ENCODE measurements at places on chromosomes 5 and 9.

- no peak for DNase-seq
Measured at GRCh38 chr5:87411586-87411972, 1.2 kb downstream of the CCNH start.

DNA sequence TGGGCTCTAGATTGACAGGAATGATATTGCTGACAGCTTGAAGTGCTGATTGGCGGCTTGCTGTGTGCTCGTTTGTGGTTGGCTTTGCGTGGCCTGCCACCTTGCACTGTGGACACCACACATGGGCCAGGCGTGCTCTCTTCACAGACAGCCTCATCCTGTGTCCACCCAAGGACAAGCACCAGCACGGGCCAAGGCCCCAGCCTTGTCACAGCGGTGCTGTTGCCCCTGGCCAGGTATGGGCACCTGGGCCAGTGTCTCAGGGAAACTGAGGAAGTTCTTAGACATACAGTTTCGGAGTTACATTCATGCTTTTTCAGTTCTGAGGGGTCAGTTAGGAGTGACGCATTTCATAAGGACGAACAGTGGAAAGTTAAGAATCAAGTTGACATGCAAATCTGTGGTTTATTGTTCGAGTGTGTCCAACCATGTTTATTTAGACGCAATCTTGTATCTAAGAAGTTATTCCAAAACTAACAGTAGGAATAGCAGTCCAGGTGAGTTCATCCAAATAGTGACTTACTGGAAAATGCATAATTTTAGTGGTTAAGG is 125.9 kb downstream of the EHMT1 start:
- DNase-seq = no peak

GRCh38 chr9:81628897-81629296 is 60.5 kb downstream of the TLE1 start:
- no peak for DNase-seq

DNA sequence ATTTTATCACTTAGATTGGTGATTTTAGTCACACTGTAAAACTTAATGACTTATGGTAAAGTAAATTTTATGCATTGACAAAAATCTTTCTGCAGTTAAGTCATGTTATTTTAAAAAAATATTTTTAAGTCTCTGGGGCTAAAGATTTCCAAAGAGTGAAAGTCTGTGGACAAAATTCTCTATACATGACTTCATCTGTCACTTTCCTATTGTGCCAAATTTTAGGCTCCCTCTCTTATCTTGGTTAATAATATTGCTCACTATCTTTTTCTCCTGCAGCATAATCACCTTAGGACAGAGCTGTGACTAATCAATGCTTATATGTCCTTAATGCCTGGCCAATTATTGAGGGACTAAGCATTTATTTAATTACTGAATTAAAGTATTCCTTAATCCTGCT is 15.2 kb downstream of the LURAP1L start:
- no peak for DNase-seq

DNA sequence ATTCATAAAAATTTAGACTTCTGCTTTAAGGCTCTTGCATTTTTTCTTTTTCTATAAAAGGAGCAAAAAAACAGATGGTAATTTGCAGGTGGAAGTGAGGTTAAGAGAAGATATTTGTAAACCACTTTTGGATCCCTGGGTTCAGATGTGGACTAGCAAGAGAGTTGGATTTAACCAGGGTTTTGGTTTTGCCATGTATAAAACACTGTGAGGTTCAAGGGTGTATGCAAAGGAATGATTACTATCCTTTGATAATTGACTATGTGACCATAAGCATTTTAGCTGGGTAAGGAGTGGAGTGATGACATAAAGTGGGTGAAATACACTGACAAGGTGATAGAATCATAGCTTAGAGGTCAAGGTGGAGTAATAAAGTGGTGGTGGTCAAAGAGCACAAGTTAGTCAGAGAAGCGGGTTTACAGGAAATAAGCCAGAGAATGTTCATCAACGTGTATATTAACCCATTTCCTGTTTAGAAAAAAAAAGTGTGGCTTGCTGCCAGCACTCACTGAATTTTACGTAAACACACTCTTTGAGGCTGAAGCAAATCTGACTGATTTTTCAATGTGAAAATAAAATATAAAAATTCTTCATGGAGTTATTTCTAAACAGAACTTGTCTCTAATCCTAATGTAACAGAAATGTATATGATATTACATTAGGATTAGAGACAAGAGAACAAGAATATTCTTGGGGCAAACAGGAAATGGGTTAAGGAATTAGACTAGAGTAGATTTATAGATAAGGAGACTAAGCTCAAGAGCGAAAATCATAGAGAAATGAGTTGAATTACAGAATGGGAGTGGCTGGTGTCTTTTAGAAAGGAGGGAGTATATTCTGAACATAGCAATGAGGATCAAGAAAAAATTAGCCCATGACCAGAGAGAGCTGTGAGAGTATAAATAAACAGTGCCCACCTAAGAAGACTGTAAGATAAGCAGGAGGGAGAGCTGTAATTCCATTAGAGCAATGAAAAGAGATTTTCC is 74.5 kb downstream of the CDKN2A start:
- no peak for DNase-seq

DNA sequence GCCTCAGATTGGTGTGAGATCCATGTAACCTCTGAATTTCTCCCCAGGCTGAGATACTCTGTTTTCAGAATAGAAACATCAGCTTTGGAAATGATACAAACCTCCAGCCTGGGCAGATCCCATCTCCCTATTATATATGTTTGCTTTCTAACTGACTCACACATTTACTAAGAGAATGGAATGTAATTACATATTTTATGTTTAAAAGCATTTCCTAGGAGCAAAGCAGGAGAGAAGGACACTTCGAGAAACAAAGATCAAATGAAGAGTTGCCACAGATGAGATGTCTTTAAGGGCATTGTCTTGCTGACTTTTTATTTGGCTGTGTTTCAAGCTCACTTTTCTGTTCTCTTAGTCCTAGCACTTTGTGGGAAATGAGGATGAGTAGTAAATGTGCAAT is 96.3 kb downstream of the CDH18 start:
- DNase-seq = no peak

DNA sequence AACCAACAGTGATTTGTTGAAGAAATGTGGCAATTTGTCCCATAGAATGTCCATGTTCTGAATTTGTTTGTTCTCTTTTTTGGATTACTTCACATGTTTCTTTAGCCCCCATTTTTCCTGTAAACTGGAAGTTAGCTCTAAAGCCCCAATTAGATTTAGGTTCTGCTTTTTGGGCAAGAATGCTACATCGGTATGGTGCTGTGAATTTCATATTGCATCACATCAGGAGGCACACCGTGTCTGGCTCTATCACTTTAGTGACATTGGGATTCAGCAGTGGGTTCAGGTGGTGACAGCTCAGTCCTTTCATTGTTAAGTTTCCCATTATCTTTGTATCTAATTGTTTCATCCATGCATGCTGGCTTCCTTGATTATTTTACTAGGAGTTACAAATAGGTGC is 27.9 kb downstream of the ADGRV1 start:
- DNase-seq = no peak

DNA sequence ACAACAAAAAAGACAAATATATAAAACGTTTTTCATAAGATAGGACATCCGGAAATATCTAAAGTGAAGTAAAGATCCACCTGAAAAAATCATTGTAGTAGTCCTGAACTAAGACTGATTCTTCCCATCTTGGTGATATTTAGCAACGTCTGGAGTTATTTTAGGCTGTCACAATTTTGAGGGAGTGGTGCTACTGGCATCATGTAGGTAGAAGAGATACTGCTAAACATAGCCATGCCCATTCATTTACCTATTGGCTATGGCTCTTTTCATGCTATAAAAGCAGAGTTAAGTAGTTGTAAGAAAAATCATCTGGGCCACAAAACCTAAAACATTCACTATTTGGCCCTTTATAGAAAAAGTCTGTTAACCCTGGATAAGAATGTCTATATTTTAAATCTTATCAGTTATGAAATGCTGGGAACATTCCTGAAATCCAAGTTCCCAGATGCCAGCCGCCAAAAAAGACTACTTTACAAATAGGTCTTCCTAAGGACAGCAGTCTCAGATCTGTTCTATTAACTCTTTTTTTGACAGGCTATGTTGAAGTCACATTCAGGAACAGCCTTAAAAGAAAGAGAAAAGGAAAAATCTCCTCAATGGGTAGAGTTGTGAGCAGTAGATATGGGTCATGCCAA is 27.0 kb downstream of the RAPGEF6 start:
- no peak for DNase-seq

- no peak for DNase-seq
Measured at GRCh38 chr5:151597749-151598148, 6.6 kb upstream of the FAT2 start.

DNA sequence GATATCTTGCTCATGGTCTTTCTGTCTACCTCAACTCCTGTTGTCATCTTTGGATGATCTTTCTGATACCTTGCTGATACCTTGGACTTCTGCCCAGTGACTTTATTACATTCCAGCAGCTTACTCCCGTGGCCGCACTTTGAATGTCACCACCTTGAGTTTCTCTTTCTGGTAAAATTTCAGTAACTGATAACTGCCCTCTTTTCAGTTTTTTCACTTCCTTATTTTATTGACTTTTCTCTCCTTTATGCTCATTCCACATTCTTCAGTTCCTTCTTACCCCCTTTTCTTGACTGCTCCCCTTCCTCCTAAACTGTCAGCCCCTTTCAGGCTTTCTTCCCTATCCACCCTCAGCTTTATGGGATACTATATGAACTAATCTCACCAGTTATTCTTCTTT is 7.0 kb upstream of the FBXO4 start:
- DNase-seq = no peak

DNA sequence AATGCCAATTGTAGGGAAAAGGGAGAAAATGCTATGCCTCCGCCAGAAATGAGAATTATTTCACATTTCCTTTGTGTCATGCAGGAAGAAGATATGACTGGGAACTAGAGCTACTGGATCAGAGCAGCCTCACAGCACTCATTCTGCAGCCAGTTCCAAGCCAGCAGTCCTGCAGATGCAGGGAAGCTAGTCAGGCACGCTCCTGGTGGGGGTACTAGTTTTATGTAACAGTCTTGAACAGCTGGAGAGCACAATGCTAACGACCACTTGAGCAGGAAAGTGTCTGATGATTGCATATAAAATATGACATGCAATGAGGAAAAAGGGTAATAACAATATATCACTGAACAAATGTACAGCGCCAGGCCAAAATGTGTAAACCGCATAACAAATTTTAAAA is 21.7 kb downstream of the CDH10 start:
- DNase-seq = no peak

DNA sequence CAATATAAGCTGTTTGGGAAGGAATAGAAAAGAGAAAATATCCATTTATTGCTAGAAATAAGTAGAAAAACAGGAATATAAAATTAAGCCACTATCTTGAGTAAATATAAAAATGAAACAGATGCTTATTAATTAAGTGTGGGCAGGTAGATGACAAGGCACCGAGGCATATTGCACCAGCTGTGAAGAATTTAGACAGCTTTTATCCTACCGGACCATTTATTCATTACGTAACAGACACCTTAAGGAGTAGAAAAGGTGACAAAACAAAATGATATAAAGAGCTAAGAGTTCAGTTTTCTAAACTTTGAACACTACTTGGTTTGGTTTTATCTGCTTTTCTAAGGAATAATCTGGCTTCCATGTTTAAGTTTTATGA is 404.1 kb downstream of the PTPRD start:
- DNase-seq = no peak

- no peak for DNase-seq
Measured at GRCh38 chr9:79719989-79720388, 148.2 kb downstream of the TLE4 start.

GRCh38 chr5:368183-369084 is 46.9 kb downstream of the AHRR start:
- DNase-seq = no peak

DNA sequence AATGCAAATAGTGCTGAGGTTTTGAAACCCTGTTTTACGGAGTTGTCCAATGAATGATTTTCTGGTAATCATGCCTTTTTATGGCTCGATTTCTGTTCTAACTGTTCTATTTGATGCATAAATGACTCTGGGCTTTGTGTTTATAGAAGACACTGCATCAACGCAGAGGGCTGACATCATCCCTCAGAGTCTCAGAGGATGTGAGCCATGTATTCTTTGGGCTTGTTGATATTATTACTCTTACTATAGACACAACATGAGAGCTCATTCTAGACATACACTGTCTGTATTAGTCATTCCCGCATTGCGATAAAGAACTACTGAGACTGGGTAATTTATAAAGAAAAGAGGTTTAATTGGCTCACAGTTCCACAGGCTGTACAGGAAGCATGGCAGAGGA is 31.6 kb downstream of the CDH6 start:
- DNase-seq = no peak

- no peak for DNase-seq
Measured at GRCh38 chr5:32880796-32881195, 169.7 kb downstream of the NPR3 start.

- DNase-seq = peak; percentile 8
Measured at GRCh38 chr5:73596705-73597328, 29.2 kb upstream of the ARHGEF28 start.

DNA sequence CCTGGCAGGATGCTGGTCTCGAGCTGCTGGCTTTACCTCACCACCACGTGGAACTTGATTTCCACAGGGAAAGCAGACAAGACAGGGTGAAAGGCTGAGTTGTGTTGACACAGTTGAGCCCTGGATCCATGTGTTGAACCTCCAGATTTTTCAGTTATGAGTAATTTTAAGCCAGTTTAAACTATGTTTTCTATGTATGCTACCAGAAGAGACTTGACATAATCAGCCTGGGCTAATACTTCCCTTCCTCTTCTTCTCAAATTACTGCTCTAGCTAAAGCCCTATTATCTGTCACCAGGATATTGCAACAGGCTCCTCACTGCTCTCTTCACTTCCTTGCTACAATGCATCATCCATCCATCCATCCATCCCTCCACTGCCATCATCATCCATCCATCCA is 12.0 kb upstream of the PHYKPL start:
- no peak for DNase-seq

GRCh38 chr9:135303280-135303647 is 176.3 kb upstream of the PPP1R26 start:
- DNase-seq = no peak

DNA sequence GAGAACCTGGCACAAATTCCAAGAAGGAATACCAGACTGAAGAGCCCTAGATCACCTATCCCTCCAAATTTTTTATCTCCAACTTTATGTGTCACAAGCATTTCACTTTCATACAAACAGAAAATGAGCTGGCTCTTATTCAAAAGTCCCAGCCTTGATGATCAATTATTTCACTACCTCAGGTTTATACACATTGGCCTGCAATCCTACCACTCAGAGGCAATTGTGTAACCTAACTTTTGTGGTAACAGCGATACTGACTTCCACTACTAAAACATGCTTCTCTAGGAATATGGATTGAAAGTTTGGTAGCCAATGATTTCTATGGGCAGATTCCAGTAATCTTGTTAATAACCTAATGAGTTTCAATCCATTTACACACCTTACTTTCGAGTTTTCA is 10.5 kb downstream of the RNF38 start:
- no peak for DNase-seq

- DNase-seq = no peak
Measured at GRCh38 chr5:150081541-150082283, 4.6 kb downstream of the CSF1R start.

- DNase-seq = no peak
Measured at GRCh38 chr5:40958811-40959210, 49.5 kb downstream of the C7 start.
